SK-N-DZ (cell line): ENCODE measurements at places on chromosomes 5 and 9.

DNA sequence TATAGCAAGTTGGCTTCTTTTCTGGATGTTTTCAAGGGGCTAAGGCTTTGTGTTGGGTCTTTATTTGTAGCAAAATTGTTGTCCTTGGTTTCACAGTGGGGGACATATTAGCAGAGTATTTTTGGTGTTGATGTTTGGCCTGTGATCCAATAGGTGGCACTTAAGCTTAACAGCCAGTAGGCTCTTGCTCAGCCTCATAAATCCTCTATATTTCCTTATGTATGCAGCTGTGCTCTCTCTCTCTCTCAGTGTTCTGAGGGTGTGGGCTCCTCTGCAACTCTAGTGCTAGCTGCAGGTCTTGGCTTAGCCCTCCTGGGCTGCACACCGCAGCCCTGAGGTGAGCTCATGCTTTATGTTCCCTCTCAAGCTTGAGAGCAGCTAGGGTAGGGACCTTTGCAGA lies 195.0 kb upstream of the GHR start:
- no peak for DNase-seq

DNA sequence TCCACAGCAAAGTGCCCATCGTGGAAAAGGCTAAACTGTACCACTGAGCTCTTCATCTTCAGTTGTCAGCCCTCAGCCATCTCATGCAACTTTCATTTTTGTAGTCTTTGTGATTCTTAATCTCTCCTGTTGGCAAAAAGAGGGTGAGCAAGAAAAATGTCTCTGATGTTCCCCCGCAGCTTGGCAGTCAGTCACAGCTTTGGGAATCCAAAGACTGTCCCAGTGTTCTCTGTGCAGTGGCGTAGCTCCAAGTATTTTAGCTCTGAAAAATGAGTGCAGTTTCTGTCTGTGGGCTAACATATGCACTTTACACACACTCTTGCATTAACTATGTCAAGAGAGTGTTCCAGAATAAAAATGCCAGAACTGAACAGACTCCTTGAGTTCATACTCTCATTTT lies 372.2 kb downstream of the TMEM232 start:
- no peak for DNase-seq

- DNase-seq = no peak
These were observed 90.5 kb downstream of the ADAMTS12 start for GRCh38 chr5:33801292-33801691.

- peak; percentile 65 for DNase-seq
These were observed 345 bp upstream of the PRRC1 start for GRCh38 chr5:127517110-127517479.

DNA sequence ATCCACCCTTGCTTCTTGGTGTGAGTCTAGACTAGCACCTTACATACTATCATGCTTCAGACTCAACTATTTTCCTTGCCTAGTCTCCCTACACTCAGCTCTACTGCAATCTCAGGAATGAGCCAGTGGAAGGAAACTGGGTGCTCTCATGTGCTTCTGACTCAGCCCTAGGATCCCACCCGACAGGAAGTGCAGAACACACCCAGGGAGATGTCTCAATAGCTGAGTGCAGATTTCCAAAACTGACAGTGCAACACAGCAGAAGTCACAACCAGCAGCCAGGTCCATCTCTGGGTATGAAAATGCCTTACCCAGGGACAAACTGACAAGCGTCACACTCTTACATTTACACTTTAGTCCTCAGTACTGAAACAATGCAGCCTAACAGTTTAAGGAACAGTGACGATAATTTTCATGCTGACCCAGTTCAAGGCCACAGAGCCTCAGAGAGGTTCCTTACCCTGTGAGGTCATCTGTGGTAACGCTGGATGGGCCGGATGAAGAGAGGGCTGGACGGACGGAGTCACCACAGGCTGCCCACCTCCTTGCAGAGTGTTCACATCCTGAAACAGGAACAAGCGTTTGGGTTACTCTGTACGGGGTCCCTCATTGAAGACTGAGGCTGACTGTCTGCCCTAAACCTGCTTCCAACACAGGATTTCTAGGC lies 33.0 kb downstream of the FKBP15 start:
- DNase-seq = no peak

- no peak for DNase-seq
These were observed 200.2 kb upstream of the TARS1 start for GRCh38 chr5:33240558-33240957.

- no peak for DNase-seq
These were observed 81.6 kb upstream of the PHYKPL start for GRCh38 chr5:178314061-178314660.

DNA sequence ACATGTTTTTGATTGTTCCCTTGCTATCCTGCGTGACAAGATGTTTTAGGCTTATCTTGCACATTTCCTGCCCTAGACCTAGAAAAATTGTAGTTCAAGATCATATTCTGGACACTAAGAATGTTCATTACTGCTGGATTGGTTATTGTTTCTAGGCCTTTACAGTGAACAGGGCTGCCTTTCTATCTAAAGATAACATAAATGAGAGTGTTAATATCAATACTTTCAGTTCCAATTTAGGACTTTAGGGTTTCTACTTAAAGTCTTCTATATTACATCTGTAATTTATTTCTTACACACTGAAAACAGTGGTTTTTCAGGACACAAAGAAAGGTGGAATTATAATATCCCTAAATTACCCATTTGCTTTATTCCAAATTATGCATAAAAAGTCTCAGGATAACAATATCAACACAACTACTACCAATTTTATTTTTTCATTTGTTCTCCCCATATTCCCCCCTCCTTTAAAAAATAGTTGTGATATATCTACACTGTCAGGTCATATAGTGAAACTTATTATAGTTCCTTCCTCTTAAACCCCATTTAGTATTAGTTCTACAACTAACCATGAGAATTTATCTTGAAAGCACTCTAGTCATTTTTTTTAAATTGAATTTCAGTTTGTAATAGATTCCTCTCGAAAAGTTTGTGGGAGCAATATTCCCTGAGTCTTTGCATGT lies 293.9 kb upstream of the RIOK2 start:
- no peak for DNase-seq

DNA sequence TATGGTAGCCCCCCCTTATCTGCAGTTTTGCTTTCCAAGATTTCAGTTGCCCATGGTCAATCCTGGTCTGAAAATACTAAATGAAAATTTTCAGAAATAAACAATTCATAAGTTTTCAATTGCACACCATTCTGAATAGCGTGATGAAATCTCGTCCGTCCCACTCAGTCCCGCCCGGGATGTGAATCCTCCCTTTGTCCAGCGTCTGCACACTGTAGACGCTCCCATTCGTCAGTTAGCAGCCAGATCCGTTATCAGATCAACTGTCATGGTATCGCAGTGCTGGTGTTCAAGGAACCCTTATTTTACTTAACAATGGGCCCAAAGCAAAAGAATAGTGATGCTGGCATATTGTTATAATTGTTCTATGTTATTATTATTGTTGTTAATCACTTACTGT lies 98.6 kb downstream of the TMEM215 start:
- no peak for DNase-seq

DNA sequence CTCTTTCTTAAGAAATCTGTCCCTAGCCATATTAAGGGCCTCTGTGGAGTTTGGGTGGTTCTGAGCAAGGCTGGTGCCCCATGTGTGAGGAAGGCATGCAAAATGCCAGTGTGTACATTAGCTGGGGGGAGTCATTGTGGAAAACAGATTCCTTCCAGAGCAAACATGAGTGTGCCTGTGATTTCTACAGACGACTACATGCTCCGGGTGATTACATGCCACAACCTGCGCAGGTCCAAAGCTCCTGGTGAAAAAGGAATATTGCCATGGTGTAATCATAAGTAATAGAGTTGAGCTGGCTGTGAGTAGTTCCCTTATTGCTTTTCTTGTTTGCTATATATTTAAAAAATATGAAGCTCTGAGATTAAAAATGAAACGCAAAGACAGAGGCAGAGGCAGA lies 102.1 kb downstream of the ACER2 start:
- no peak for DNase-seq

GRCh38 chr9:2336055-2336454 lies 285.5 kb upstream of the VLDLR start:
- DNase-seq = no peak

DNA sequence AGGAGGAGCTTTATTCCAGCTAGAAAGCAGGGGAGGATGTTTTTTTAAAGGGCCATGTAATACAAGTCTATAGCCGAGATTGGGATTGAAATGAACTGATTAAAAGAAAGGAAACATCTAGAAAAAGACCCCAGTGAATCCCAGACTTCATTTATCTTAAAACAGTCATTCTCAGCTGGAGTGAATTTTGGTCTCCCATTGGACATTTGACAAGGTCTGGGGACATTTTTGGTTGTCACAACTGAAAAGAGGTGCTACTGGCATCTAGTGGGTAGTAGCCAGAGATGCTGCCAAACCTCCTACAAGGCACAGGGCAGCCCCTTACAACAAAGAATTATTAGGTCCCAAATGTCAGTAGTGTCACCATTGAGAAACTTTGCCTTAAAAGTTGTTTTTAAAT lies 16.3 kb upstream of the SPINK4 start:
- no peak for DNase-seq

GRCh38 chr5:96978812-96979449 lies 43.1 kb downstream of the LNPEP start:
- no peak for DNase-seq

DNA sequence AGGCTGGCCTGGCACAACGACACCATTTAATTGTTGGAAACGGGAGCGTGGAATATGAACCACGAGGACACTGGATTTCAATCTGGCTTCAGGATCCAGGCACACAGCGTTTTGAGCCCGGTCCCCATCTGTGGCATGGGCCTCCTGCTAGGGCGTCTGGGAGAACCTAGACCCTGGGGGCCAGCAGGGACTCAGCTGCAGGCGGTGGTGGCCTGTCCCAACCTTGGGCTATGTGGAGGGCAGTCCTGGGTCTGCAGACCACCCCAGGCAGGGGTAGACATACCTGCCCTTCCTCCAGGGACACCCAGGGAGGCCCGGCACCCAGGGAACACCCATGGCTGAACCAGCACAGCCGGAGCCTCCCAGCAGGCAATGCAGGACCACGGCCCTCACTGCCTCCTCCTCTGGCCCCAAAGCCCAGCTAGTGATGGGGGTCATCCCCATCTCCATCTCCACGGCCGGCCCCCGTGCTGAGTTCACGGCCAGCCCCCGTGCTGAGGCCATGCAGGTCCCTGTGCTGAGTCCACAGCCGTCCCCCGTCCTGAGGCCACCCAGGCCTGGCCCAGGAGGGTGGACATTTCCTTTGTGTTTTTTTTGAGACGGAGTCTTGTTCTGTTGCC lies 18.5 kb upstream of the UBAC1 start:
- DNase-seq = no peak

DNA sequence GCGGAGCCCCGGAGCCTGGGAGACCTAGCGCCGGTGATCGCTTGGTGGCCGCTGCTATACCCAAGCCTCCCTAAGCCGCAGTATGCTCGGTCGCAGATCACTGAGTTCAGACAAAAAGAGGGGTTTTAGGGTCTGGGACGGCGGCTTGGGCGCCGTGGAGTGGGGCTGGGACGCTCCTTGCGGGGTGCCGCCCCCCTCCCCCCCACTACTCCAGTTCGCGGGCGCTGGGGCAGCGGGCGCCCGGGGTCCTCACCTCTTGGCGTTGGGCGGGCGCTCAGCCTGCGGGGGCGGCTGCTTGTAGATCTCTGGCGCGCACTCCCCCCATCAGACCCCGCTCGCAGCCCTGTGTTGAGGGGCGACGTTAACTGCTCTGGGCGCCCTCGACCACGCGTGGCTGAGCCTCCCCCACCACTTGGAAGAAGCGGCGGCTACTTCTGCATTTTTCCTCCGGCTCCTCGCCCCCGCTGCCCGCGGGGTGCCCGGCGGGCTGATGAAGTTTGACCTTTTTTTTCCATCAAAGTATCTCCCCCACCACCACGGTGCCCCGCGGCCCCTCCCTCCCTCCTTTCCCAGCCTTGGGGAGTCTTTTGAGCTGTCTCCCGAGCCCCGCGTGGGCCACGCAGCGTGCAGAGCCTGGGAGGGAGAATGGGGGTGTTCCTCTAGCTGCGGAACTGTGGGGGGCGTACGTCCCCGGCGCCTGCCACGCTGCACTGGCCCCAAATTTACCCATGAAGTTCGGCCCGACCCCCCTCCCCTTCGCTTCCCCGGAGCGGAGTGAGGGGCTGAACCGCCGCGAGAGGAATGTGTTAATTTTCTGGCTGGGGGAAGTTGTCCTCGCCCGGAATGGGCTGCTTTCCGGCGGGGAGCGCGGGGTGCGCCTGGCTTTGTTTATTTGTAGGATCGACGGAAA lies 1.2 kb downstream of the CXXC5 start:
- no peak for DNase-seq

DNA sequence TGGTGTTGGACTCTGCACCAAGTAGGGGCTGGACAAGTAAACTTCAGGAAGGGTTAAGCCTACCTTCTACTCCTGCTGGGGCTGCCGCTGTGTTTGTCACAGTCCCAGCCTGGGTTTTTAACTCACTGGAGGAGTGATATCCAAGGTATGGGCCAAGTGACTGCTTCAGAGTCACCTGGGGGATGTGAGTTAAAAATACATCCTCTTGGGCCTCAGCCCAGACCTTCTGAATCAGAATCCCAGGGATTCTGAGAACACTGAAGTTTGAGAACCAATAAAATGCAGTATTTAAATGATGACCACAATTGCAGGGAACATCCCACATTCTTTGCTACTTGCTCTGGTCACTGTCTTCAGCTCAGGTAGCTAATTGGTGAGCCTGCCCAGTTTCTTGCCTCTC lies 95.1 kb upstream of the DNAH5 start:
- no peak for DNase-seq

DNA sequence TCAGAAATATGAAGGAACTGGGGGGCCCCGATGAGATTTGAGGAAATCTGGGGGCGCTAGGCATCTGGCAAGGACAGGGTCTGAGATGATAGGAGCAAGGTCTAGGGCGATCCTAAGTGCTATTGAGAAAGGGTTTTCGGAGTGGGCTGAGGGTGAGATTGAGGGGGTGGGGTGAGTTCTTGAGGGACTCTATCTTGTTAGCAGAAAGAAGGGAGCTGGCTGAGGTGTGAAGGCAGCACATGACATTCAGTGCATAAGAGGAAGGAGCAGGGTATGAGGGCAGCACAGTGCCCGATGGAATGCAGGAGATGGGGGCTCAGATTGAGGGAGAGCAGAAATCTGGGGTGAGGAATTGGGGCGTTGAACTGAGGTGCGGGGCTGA lies 640 bp downstream of the TRIM32 start:
- DNase-seq = peak; percentile 18

DNA sequence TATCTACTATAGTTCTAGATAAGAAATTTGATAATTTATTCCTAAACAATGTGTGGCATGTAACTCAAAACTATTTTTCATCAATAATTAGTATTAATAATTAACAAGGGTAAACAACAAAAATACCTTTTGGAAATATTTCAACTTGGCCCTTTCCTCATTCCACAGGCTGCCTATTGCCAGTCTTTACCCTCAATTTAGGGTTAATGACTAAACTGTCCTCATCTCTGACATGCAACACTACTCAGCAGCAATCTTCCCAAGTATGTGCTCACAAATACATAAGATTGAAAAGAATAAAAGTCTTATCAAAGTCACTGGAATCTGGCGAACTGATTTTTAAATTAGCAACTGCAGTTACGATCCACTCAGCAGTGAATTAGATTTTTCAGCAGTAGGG lies 153.6 kb downstream of the GLIS3 start:
- no peak for DNase-seq

GRCh38 chr9:16030528-16031185 lies 477.8 kb downstream of the CCDC171 start:
- DNase-seq = no peak
